ENCODE measurements at places on chromosomes 7 and 10.

GRCh38 chr7:140638173-140638791 is 2.3 kb downstream of the DENND2A start:
- DNase-seq = peak; percentile 69

DNA sequence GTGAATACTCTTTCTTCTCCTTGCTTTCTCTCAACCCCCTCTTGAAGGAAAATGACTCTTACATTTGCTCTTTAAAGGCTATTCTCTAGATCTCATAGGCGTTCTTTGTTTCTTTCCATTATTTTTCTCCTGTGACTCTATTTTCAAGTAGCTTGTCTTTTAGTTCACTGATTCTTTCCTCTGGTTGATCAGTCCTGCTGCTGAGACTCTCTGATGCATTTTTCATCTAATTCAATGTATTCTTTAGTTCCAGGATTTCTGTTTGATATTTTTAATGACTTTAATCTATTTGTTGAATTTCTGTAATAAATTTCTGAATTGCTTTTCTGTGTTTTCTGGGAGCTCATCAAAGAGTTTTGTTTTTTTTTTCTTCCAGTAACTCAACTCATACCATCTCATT is 397.7 kb downstream of the CNTNAP2 start:
- DNase-seq = no peak

GRCh38 chr10:106982268-106982667 is 182.2 kb downstream of the SORCS1 start:
- no peak for DNase-seq

DNA sequence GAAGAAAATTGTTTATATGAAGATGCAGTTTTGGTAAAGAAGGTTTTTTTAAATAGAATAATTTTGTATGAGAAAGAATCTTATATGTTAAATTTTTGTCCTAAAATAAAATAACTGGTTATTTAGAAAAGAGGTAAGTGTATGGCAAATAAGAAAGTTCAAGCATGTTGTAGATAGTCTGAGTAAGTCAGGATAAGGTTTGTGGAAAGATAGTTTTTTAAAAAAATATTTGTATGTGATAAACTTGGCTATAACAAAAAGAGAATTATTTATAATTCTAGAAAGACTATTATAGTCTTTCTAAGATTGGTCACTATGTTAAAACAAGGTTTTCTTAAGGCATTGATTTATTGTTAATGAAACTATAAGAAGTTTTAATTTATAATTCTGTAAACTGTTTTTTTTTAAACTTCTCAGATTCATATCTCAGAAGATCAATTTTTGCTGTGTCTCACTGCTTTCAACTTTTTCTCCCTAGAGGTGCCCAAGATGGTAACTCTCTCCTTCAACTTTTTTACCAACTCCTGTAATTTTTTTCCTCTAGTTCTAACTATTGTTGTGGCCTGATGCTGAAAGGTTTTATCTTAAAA is 698.6 kb downstream of the CCSER2 start:
- DNase-seq = peak; percentile 35

DNA sequence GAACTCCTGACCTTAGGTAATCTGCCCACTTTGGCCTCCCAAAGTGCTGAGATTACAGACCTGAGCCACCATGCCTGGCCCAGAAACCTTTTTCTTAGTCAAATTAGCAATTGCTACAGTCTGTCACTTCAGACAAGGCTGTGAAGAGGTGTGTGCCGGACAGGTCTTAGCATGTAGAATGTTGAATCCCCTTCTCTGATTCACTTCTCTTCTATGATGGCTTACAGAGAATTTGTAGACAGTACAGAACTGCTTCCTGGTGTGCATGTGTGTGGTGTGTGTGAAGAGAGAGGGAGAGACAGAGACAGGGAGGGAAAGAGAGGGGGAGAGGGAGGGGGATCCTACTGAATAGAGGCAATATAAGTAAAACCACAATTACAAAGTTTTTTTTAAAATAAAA is 150.4 kb downstream of the PARD3 start:
- DNase-seq = no peak

- DNase-seq = no peak
These were observed 123.2 kb upstream of the CACNA2D1 start for GRCh38 chr7:82566752-82567151.

DNA sequence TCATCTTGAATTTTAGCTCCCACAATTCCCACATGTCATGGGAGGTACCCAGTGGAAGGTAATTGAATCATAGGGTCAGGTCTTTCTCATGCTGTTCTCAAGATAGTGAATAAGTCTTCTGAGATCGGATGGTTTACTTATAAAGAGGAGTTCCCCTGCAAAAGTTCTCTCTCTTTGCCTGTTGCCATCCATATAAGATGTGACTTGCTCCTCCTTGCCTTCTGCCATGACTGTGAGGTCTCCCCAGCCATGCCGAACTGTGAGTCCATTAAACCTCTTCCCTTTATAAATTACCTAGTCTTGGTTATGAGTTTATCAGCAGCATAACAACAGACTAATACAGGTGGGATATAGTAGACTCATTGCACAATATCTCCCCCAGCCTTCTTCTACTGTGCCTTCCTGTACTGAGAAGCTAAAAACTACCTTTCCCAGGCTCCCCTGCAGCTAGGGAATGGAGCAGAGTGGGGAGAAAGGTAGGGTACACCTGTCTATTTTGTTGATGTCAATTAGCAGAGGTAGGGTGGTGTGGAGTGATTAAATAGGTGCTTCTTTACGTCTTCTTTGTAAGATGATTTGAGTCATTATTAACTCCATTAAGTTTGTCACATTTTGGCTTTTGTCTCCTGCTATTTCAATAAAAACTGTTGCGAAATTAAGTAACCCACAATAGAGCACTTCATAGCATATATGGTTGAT is 48.2 kb upstream of the EBLN1 start:
- no peak for DNase-seq

DNA sequence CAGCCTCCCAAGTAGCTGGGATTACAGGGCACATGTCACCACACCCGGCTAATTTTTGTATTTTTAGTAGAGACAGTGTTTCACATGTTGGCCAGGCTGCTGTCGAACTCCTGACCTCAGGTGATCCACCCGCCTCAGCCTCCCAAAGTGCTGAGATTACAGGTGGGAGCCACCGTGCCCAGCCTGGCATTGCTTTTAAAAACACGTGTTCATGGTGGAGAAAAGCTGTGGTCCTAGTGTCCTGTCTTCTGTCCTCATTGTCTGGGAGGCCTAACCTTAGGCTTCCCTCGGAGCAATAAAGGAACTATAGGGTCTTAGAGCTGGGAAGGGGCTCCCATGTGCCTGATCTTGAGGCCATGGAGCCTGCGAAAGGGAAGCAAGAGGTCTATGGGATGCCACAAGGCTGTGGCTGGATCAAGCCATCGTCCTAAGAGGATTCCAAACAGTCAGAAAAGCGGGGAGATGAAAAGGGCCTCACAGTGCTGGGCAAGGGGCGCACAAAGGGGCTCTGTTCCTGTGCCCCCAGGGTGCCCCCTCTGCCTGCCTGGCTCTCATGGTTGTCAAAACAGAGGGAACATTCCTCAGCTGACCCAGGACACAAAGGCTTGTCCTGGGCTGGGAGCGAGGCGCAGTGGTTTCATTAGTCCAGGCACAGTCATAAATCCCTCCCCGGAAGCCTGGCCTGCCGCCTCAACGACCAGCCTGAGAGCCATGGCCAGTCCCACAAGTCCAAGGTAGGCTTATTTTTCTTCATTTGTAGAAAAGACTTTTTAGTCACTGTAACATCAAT is 106.6 kb upstream of the TNS3 start:
- no peak for DNase-seq

GRCh38 chr7:92720604-92721350 is 115.6 kb downstream of the CDK6 start:
- DNase-seq = no peak

All from GM23338 (cell line).